ENCODE measurements at places on chromosomes 6 and 20.

DNA sequence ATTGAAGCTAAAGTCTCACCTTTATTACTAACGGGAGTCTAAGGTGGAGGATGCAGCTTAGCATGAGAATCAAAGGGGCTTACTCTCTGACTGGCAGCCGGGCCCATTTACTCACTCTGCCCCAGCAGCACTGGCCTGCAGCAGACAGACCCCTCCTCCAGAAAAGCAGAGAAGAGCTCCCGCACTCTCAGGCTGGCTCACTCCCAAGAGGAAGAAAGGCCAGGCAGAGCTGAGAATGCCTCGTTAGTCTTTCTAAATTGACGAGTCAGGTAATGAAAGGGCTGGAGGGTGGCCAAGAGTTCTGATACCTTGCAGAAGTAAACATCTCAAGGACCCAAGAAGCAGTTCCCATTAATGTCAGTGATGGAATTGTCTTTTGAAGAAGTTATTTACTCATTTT lies 44.5 kb upstream of the IL20RA start:
- DNase-seq, result no peak

GRCh38 chr6:68639826-68640490 lies 4.9 kb downstream of the ADGRB3 start:
- no peak for DNase-seq

DNA sequence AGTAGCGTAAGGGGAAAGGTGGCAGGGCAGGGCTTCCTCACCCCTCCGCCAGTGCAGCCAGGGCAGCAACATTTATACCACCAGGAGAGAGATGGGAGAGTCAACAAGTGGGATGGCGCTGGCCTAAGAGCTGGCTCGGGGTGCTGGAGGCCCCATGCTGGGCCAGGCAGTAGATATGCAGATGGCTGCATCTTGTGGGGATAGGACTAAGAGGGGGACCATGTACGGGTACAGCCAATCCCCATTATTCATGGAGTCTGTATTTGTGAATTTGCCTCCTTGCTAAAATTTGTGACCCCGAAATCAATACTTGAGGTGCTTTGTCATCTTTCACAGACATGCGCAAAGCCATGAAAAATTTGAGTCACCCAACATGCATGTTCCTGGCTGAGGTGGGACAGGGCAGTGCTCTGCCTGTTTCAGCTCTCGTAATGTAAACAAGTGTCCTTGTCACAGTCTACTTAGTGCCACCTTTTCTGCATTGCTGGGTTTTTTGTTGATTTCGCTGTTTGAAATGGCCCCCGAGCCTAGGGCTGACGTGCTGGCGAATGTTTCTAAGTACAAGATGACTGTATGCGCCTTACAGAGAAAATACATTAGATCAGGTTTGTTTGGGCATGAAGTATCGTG lies 27.5 kb upstream of the TAF8 start:
- DNase-seq, result no peak

GRCh38 chr20:33733654-33734576 lies 2.1 kb downstream of the ZNF341 start:
- no peak for DNase-seq

GRCh38 chr6:12892151-12892550 lies 175.6 kb downstream of the PHACTR1 start:
- DNase-seq, result no peak

- no peak for DNase-seq
Measured at GRCh38 chr6:91482498-91482897, 895.6 kb upstream of the MAP3K7 start.

DNA sequence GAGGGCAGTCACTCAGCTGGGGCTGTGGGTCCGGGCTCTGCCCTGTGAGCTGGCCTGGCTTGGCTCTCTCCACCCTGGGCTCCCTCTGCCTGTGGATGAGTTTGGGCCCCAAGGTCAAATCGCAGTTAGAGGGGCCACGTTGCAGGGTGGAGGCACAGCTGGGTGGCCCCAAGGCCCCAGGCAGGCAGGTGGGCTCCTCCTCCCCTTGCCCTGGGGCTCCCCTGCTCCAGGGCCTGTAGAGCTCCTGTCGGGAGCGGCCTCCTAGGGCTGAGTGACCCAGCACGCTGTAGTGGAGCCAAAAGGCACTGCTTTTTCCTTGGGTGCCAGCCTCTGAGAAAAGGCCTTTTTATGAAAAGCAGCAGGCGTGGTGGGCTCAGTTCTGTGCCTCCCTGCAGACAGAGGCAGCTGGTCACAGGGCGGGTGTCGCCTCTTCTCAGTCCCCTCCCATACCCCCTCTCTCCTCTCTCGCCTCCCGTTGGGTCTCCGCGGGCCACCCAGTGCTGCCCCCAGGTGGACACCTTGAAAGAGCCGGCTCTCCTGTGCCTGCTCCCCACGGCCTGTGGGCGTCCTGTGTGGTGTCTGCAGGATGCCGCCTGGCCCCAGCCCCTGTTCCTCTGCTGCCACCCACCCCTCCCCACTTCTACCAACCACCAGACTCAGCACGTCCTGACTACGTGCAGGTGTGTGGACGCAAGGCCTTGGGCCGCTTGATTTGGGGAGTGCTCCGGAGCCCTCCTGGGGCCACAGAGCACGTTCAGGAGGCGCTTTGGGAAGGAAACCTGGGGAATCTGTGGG lies 13.2 kb downstream of the SS18L1 start:
- DNase-seq, result no peak

GRCh38 chr6:142845624-142846458 lies 99.1 kb downstream of the HIVEP2 start:
- DNase-seq, result no peak

- DNase-seq, result peak; percentile 37
Measured at GRCh38 chr6:152099446-152100182, 292.1 kb downstream of the ESR1 start.

- DNase-seq, result no peak
Measured at GRCh38 chr6:91654357-91654756, 1067.5 kb upstream of the MAP3K7 start.

DNA sequence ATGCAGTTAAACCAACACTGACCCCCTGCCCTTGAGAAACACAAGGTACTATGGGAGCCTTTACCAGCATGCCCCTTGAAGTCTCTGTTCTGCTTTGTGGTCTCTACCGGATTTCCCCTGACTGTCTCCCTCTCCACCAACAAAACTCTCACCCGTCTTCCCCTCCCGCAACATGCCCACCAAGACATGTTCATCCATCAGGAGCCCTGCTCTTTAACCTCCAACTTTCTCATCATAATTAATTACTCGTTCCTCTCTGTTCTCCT lies 1.1 kb downstream of the ZNF165 start:
- DNase-seq, result no peak

GRCh38 chr20:2762578-2763131 lies 37.8 kb downstream of the CPXM1 start:
- DNase-seq, result peak; percentile 64

GRCh38 chr6:155436981-155437749 lies 18.5 kb downstream of the NOX3 start:
- no peak for DNase-seq

GRCh38 chr20:41889126-41889843 lies 271.1 kb upstream of the CHD6 start:
- DNase-seq, result no peak

DNA sequence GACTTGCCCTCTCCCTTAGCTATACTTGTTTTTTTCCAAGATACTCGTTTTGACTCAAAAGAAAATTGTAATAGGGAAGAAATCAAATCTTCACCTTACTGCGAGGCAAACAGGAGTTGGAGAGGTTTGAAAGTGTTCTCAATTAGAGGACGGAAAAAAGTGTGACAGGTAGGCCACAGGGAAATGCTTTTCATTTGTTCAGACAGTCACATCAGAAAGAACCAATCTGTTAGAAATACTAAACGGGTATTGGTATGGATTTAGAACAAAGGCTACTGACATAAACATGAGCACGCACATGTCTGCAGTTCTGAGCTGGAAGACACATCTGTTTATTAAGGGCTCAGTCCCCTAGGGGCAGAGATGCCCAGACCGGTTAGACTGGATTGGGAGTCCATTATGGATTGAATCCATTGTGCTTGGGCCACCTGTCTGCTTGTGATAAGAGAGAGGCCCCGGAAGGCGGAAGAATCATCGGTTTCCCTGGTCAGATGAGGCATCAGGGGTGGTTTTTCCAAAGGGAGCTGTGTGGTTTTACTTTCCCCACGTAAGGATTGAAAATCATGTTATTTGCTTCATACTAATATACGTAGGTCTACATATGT lies 220.9 kb upstream of the MYLIP start:
- DNase-seq, result no peak

GRCh38 chr6:170073846-170074245 lies 217.0 kb downstream of the DLL1 start:
- DNase-seq, result no peak

DNA sequence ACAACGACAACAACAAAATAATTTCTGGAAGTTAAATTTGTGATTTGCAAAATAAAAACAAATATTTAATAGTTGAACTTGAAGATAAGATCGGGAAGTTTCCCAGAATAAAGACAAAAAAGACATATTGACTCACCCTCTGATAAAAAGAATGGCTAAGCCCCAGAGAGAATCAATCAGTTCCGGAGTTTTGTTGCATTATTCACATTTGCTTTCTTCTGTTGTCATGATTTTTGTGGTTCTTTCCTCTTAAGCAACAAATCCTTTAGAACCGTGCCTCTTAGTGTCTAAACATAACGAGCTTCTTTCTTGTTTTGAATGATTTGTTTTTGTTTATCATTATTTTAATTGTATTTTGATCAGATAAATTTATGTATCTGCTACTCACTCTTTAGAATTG lies 337.7 kb upstream of the PRND start:
- DNase-seq, result no peak

- DNase-seq, result no peak
Measured at GRCh38 chr6:21423106-21423854, 170.3 kb upstream of the SOX4 start.

DNA sequence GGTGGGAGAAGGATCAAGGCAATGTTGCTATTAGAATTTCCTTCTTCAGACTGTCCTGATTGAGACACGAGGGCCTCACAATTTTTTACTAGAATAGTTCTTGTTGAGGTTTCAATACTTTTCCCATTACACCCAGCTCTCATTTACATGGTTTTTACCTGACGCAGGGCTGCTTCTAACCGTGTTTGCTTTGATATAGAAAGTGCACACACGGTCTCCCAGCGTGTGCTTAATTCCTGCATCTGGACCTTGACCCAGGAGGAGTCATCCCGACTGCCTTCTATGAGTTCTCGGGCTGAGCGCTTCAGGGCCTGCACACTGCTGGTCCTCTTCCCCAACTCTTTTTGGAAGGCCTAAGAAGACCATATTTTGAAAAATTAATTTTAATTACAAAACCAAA lies 160.2 kb downstream of the DST start:
- no peak for DNase-seq

- DNase-seq, result no peak
Measured at GRCh38 chr6:11575408-11576033, 38.0 kb downstream of the TMEM170B start.

- no peak for DNase-seq
Measured at GRCh38 chr6:56497240-56497639, 145.4 kb downstream of the DST start.

- DNase-seq, result no peak
Measured at GRCh38 chr6:23180504-23181293, 611.3 kb downstream of the HDGFL1 start.

DNA sequence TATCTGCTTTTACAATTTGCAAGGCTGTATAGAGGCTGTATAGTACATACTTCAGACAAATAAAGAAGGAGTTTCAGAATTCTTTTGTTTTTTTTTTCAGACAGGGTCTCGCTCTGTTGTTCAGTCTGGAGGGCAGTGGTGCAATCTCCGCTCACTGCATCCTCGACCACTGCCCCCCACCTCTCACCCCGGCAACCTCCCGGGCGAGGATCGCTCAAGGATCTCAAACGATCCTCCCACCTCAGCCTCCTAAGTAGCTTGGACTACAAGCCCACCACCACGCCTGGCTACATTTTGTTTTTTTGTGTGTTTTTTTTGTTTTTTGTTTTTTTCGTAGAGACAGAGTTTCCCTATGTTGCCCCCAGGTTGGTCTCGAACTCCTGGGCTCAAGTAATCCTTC lies 1.8 kb downstream of the FASTKD5 start:
- no peak for DNase-seq

DNA sequence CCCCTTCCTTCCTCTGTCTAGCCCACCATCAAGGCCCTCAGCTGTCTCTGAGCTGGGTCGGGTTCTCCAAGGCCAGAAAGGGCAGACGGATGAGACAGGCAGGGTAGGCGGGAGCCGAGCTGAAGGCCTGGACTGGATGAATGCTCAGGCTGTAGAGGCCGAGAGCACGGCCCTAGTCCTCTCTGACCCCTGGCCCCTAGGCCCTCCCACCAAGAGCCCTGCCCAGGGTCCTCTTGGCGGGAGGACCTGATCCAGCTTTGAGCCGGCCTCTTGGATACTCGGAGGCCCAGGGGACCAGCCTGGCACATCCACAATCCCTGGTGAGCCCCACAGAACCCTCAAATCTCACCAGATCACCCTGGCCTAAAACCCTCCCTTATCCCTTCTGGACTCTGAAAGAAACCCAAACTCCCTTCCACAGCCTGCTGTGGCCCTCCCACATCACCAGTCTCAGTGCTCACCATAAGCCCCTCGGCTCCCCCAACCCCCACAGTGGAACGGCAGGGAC lies 8.2 kb downstream of the ADISSP start:
- no peak for DNase-seq

DNA sequence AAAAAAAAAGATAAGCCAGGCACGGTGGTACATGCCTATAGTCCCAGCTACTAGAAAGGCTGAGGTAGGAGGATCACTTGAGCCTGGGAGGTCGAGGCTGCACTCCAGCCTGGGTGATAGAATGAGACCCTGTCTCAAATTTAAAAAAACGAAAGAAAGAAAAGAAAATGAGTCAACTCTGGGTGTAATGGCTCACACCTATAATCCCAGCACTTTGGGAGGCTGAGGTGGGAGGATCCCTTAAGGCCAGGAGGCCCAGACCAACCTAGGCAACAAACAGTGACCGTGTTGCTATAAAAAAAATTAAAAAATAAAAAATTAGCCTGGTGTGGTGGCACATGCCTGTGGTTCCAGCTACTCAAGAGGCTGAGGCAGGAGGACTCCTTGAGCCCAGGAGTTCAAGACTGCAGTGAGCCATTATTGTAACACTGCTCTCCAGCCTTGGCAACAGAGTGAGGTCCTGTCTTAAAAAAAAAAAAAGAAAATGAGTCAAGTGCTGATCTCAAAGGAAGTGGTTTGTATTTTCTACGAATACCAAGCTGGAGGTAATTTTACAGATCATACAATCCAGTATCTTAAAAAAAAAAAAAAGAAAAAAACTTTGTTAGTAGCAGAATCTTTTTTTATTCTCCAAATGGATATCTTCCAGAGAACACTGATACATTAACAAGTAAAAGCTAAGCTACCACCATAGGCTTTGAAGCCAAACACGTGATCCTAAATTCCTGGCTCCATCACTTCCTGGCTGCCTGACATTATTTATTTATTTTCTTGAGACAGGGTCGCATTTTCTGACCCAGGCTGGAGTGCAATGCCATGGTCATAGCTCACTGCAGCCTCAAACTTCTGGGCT lies 5.7 kb downstream of the COMMD7 start:
- no peak for DNase-seq

DNA sequence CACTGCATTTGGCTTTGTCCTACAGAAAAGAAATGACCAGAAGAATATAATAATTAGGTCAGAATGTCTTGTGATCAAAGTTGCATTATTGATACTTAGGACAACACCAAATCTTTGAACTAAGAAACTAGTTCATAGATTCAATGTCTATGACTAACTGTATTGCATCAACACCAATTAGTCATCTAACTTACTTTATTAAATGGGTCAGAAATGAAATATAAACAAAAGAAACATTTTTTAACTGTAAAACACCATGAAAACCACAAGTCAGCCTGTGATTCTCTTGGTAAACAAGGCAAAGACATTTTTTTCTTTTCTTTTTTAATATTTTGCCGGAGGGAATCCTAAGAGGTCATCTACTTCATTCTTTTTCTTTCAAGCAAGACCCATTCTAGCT lies 114.1 kb upstream of the HDDC2 start:
- DNase-seq, result no peak

- no peak for DNase-seq
Measured at GRCh38 chr6:27669624-27670301, 196.9 kb upstream of the ZNF184 start.

Data from vagina (tissue), 2 donors.